Hematopoietic multipotent progenitor cell treated with erythropoietin and hydrocortisone succinate and interleukin-3 and kit ligand, for 6 days (in vitro differentiated cells): ENCODE measurements at places on chromosomes 1 and 21.

DNA sequence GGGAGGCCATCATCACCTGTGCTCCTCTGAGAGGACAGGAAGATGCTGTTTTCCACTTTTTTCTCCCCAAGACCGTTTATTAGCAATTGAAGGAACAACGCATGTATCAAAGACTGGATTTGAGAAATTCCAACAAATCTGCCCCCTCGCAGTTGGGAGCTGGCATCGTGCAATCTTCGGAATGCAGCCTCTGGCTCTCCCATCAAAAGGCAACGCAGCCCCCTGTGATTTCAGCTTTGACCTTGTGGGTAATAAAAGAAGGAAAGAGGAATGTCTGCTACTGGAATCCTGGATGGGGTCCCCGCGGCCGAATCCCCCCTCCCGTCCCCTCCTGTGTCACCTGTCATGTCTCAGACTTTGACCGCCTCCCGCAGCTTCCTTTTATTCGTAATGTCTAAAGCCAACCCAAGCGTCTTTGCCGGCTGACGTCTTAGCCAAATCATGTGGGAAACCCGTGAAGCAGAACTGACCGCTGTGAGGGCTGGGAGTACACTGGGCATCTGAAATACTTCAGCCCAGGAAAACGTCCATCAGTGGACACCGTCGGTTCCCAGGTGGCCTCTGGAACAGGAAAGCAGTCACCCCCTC is 101.5 kb downstream of the WDR4 start:
- DNase-seq, result no peak

DNA sequence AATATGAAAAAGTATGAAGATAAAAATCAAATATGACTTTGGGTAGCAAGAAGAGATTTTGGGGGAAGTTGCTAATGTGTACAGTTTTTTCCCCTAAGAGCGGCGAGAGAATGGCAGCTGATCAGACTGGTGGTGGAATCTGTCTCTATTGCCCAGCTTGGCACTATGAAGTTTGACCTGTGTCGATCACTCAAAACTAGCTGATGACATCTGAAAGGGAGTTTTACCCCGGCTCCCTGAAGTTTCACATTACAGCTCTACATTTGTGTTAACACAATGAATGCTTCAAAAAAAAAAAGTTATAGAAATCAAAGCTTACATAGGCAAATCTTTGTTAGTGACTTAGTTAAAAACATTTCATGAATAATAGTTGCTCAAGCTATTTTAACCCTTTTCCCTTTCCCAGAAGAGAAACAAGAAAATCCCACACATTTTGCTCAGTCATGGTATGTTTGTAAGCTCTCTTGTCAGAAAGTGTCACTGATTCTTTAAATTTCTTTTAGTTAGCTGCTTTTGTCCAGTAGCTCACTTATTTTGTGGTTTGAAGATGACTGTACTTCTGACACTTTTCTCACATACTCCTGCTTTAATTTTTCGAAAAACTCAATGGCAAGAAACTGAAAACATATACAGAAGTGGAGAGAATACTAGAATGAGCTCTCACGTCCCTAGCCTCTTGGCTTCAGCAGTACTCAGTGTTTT is 41.3 kb downstream of the DYRK1A start:
- DNase-seq, result no peak

DNA sequence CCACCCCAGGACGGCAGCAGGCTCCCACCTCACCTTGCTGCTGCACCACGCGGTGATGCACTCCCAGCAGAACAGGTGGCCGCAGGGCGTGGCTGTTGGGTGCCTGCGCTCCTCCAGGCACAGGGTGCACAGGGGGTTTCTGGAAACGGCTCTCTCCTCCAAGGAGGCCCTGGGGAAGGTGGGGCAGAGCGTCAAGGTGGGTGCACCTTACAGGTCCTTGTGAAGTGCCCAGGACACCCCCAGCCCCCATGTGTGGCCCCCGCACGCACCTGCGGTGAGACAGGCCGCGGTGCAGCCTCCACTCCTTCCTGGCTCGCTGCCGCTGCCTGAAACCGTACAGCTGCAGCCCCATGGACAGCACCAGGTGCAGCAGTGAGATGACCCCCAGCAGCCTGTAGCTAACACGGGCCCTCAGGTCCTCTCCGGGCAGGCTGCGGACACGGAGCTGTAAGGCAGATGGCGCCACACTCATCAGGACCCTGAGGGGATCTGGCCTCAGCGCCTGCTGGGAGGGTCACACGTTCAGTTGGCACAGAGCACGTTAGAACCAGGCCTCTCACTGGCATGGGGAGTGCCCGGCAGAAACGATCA is 5.8 kb downstream of the PEX10 start:
- DNase-seq, result no peak

- DNase-seq, result no peak
Measured at GRCh38 chr21:35948982-35949381, 111.3 kb downstream of the SETD4 start.

DNA sequence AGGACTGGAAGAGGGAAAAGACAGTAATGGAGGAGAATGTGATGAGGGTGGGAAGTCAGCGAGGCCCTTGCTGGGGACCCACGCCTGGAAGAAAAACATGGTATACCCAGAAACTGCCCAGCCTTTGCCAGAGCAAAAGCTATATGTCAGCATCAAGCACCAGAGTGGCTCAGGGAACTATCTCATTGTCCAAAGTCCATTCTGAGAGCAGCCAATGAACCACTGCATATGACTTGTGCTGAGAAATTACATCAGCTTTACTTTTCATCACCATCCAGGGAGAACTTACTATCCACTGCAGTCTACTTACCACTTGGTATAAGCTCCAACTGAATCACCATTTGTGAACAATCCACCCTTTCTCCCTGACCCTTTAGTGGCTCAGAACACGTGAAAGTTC is 148.1 kb downstream of the TTLL7 start:
- no peak for DNase-seq

- no peak for DNase-seq
Measured at GRCh38 chr1:187509091-187509490, 680.3 kb downstream of the PLA2G4A start.

DNA sequence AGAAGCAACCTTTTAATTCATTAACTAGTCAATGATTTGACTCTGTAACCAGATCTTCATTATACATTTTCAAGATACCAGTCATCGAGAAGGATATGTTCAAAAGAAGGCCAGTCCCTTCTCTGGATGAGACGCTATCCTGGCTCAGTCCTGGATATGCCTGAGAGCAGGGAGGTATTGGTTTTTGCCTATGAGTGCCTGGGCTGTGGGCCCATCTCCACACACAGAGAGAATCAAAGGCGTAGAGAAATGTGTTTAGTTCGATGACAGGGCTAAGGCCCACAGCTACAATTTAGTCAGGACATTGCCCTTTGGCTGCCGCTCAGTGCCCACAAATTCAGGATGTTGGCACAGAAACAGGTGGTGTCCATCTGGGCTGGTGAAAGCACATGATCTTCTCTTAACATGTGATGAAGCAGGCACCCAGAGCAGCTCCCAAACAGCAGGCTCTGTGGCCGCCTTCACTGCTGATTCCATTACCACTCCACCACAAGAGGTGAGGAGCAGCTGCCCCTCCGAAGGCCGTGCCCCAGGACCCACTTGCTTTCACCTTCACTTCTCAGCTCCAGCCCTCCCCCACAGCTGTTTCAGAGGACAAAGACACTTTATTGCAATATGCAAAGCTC is 24.7 kb downstream of the ACKR1 start:
- DNase-seq, result no peak

DNA sequence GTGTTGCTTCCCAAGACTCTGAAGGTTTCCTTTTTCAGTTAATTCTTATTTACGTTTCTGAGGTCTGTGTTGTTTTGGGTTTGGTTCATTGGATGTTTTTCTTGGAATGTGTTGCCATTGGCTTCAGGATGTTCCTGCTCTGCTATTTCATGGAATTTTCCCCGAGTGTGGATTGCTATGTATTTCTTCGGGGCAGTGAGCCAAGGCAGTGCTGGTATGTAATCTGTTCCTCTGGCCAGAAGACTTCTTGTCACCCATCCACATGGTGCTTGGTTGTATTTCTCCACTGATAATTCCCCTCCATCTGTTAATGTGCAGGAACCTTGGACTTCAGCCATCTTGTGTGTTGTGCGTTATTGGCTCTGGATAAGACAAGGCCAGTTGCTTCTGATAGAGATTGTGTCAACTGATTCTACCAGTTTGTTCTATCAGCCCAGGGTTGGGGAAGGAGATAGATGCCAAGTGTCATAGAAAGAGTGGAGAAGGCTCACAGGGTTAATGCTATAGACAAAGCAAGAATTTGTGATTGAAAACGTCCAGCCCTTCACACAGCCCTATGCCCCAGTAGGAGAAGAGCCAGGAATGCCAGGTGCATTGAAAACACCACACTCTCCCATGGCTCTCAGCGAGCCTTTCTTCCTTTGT is 505.2 kb downstream of the PLPP3 start:
- no peak for DNase-seq

DNA sequence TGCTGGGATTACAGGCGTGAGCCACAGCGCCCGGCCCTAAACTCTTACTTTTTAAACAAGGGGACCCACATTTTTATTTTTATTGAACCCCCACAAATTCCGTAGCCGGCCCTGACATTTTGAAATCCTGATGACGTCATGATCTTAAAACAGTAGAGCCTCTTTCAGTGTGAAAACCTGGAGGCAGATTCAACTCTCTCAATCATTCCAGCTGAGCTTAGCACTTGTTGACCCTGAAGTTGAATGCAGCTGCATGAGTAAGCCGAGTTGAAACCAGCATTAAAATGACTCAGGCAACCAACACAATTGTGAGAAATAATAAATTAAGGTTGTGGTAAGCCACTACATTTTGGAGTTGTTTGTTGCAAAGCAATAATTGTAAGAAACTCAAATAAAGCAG is 93.9 kb upstream of the ADGRL4 start:
- no peak for DNase-seq

- no peak for DNase-seq
Measured at GRCh38 chr21:42025376-42026081, 15.4 kb upstream of the ZBTB21 start.
